Activated T-cell treated with anti-CD3 and anti-CD28 coated beads, Interleukin-2, amount 50 U/mL, for 48 hours (primary cell): ENCODE measurements at places on chromosomes 3 and 15.

DNA sequence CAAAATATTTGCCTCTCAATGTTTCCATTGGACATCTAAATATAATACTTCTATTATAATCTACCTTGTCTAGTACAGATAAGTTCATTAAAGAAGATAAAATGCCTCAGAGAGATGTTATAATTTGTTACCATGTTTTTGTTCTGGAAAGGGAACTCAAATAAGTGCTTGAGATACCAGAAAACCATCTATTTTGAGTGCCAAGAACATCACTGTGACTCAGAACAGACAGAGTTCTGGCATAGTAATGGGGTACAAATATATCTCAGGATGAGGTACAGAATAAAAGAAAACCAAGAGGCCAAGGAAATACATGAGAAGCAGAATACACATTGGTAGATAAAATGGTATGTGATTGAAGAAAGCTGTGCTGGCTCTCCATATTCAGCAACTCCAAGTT, 58.9 kb downstream of the IMPG2 start:
- DNase-seq: no peak

- DNase-seq: no peak
Observed at GRCh38 chr15:59825901-59826300, 136.8 kb upstream of the BNIP2 start.

DNA sequence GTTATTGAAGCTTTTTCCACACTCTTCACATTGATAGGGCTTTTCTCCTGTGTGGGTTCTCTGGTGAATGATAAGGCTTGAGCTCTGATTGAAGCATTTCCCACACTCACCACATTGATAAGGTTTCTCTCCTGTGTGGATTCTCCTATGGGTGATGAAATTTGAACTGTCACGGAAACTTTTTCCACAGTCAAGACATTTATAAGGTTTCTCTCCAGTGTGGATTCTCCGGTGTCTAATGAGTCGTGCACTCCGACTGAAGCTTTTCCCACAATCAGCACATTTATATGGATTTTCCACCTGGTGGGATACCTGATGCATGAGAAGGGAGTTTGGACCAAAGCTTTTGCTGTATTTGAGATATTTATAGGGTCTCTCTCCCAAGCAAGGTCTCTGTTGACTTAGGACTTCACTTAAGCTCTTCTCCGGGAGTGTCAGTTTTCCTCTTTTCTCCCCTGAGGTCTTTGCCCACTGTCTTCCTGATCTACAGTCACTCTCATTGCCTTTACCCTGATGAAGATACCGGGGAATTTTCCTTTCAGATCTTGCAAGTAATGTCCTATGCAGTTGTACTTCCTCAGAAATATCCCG, 9.4 kb downstream of the ZSCAN29 start:
- DNase-seq: no peak

- DNase-seq: no peak
Observed at GRCh38 chr15:71810256-71811035, at the start of gene NR2E3. NR2E3 (plus strand) TSS chr15:71810554; CDS start chr15:71810744, 190 bp downstream.

DNA sequence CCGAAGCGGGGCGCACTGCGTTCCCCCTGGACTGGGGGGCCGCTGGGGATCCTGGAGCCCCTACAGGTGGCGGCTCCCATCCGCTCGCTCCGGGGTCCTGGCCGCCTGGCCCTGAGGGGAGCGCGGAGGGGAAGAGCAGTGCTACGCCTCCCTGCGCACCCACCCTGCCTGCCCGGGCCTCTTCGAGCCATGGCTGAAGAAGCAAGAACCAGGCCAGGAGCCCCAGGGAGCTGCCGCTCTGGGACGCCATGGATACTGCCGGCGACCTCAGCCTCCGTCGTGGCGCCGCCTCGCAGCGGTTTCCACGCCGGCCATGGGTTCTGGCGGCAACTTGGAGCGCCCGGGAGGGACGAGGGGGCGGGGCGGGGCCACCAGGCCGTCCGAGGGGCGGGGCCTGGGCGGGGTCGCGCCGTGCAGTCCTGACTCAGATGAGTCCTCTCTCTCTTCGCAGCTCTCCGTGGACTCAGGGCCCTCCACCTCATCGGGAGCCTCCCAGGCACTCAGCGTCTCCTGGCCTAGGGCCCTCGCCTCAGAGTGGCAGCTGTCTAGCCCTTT, 50.9 kb downstream of the MYL3 start:
- DNase-seq: peak; percentile 84

GRCh38 chr15:70643783-70644125, 119.6 kb downstream of the UACA start:
- no peak for DNase-seq

DNA sequence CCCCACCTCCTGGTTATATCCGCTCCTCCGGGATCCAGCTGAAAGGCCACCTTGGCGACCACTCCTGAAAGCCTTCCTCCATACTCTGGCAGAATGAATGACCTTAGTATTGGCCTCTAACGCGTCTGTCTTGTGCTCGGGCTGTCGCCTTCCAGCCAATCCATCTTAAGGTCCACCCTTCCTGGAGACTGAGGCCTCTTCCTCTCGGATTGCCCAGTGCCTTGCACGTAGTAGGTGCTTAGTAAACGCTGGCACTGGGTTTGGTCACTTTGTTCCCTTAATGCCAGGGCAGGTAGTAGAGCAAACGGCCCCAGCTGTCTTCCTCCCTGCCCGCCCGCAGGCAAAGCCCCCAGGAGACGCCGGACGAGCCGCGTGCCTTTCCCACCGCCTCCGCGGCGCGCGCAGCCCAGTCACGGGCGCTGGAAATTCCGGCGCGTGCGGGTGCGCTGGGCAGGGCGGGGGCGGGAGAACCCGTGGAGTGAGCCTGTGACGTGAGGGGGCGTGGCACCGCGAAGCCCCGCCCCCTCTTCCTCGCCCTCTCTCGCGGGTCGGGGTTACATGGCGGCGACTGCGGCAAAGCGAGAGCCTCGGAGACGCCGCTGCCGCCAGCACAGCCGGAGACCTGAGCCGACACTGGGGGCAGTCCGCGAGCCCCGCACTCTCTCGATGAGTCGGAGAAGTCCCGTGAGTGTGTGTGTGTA, at the start of gene MAPK6:
MAPK6 (plus strand) TSS at position 527 of the 701 bp plus-strand sequence. CDS start 27,242 bp downstream, outside the sequence.
- peak; percentile 95 for DNase-seq

DNA sequence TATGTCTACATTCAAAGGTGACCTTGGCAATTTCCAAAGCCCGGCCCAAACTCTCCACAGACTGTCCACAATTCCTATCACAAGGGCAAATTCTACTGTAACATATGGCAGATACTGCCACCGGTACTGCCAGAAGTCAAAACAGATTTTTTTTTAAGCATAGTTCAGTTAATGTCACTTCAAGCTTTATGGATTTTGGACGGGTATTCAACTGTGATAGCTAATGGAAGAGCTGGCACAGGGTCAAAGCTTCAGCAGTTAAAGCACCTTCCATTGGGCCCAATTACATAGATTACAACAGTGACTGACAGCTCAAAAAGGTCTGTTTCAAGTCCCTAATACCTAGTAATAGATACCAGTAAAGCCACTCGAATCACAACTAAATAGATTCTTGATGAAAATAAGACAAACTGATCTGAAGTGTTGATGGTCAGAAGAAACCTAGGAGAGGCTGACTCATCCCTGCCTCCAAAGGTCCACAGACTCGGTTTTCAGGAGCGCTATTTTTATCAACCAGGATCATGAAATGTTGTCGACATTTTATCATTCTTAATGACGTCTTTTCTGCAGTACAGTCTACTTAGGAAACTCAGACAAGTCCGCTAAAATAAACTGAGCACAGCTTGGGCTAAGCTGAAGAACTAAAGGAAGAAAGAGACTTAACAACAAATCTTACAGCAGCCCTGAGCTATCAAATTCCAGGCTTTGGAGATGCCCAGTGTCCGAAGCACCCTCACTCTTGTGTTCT, 38.7 kb downstream of the ANXA2 start:
- no peak for DNase-seq

- DNase-seq: no peak
Observed at GRCh38 chr3:30011237-30011803, 595.1 kb upstream of the TGFBR2 start.

DNA sequence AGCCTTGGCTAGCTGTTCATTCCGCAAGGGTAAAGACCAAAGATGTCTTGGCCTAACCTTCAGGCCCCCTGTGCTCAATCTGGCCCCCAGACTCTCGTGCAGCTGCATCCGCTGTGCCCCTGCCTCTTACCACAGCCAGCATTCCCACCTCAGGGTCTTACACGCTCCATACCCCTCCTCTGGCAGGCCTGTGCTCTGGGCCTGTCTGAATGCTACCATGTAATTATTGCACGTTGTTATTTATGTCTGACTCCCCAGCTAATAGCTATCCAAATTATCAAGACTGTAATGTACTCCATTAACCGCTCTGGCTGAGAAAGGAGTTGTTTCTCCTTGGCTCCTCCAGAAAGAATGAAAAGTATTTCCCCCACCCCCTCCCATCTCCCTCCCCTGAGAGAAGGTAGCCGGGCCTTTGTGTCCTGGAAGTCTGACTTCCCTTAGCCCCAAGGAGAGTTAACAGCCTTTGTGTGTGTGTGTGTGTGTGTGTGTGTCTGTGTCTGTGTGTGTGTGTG, 54.5 kb upstream of the UBE2E1 start:
- DNase-seq: no peak

DNA sequence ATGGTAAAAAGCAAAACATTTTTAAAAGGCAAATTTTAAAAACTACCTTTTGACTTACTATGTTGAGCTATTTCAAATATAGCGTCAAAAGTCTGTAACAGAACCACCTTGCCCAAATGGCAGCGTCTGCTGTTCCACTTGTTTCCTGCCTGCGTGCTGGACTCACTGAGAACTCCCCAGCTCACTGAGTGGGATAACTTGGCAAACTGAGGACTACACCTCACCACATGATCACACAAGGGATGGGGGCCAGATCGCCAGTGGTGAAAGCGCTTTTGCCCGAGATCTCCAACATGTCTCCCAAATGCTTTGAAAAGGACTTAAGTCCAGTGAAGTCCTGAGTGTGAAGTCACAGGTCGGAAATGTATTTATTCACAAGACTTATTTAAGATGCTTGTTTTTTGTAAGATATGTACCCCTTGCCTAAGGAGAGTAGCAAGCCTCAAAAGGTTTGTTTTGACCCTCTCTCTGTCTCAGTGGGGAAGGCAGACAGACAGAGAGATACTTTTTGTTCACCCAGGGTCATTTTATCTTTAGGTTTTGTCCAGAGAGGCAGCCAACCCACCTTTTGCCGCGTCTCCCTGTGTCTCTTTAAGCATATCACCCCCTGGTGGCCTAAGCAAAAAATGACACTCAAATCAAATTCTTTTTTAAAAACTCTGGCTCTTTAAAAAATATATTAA, 192.6 kb downstream of the PDZRN3 start:
- DNase-seq: peak; percentile 18

DNA sequence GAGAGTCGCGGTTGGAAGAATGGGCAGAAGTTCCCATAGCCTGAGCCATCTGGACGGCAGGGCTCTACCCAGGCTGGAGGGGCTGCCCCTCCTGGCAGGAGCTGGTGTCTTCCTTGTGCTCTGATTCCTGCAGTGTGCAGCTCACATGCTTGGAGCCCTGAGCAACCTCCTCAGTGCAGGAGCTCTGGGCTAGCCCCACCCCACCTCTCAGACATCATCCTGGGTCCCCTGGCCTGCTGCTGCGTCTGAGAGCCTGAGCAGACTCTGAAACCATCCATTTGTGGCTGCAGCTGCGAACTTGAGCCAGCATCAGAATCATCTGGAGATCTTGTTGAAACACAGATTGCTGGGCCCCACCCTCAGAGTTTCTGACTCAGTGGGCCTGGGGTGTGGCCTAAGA, 42.8 kb downstream of the POMGNT2 start:
- no peak for DNase-seq

DNA sequence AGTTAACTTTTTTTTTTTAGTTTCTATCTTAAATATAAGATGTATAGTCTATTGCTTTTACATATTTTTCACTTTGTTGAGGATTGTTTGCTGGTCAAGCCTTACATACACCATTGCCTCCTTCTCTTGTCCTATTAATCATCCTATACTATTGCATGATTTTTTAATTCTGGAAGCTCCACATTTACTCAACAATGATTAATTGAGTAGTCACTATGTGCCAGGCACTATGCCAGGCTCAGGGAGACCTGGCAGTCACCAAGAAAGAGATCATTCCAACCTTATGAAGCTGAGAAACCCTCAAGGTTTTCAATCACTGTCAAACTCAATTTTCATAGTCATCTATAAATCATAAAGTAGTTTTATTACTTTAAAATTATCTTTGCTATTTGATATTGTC, 626.2 kb downstream of the IGSF11 start:
- no peak for DNase-seq

- no peak for DNase-seq
Observed at GRCh38 chr3:133096900-133097613, 58.9 kb downstream of the TMEM108 start.

DNA sequence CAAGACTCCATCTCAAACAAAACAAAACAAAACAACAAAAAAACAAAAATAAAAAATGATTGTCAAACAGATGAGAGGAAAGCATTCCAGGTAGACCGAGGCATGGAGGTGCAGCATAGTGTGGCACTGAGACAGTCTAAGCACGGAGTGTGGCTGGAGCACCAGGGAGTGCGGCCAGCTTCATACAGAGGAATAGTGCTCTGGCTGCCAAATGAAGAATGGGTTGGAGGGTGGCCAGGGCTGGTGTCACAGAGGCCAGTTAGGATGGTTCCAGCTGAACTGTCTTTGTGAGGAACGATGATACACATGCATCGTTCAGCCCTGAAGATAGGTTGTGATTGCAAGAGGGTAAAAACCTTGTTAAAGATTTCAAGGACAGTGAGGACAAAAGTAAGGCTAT, 28.3 kb downstream of the MITF start:
- no peak for DNase-seq

DNA sequence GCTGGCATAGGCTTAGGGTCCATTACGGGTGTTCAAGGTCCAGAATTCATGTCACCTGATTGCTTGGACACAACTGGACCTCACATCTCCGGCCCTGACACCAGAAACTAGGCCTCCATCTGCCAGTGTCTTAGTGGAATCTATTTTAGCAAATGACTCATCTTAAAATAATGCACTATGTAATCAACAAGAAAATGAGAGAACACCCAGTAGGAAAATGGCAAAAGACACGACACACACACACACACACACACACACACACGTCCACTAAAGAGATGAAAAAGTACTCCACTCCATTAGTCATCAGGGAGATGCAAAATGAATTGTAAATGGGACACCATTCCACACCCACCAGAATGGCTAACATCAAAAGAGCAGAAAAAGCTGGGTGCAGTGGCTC, 11.2 kb downstream of the APBA2 start:
- no peak for DNase-seq

GRCh38 chr3:46537779-46538178, 28.3 kb downstream of the LRRC2 start:
- DNase-seq: no peak

GRCh38 chr3:30770387-30770786, 124.1 kb downstream of the GADL1 start:
- DNase-seq: no peak

- no peak for DNase-seq
Observed at GRCh38 chr3:72078676-72079368, 293.9 kb upstream of the PROK2 start.

GRCh38 chr3:111690242-111690641, 95.1 kb upstream of the ZBED2 start:
- DNase-seq: no peak

DNA sequence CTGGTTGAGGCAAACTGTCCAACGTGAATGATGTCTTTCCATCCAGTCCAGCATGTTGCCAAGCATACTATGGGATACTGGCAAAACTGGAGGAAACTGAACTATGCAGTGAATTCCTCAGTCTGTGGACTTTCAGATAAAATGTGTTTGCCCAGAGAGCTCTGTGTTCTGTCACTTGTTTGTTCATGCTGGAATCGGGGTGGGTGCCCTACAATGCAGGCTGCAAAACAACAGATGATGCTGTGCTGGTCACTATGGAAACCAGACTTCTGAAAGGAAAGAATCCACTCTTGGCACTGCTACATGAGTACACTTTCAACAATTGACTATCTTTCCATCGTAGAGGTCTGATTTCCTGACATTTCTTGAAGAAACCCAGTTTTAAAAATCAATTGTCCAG, 272.5 kb upstream of the ARHGEF26 start:
- DNase-seq: no peak

GRCh38 chr3:181510500-181510899, 201.2 kb upstream of the SOX2 start:
- DNase-seq: no peak
